ENCODE measurements at places on chromosomes 2 and 18. TPM values are rescaled to one million over a fixed set of nuclear protein-coding genes. Genes with fewer than 3 reads are reported as not detected.

Gene FSHR
- not detected for total RNA-seq

Gene FASTKD2
- total RNA-seq = 56.4 TPM

Gene CCL20
- 57.5 TPM for total RNA-seq

Gene MAP3K2
- 40.8 TPM for total RNA-seq

Gene GAD1
- under 0.01 TPM for total RNA-seq

Gene OSR1
- total RNA-seq = 21.4 TPM

Gene TFPI
- 866 TPM for total RNA-seq

Gene SH2D6
- total RNA-seq = not detected

Gene TMEM17
- 1.7 TPM for total RNA-seq

Gene FHL2
- 247 TPM for total RNA-seq

Gene SPP2
- not detected for total RNA-seq

All from regular cardiac myocyte (primary cell).